ENCODE measurements at places on chromosomes 16 and 17. TPM values are rescaled to one million over a fixed set of nuclear protein-coding genes. Genes with fewer than 3 reads are reported as not detected.

TPSG1 gene
- 0.19 TPM for total RNA-seq

TNP2 gene
- not detected for total RNA-seq

DNAI2 gene
- total RNA-seq = not detected

USH1G gene
- total RNA-seq = not detected

COG8 gene
- 22.0 TPM for total RNA-seq

DNA sequence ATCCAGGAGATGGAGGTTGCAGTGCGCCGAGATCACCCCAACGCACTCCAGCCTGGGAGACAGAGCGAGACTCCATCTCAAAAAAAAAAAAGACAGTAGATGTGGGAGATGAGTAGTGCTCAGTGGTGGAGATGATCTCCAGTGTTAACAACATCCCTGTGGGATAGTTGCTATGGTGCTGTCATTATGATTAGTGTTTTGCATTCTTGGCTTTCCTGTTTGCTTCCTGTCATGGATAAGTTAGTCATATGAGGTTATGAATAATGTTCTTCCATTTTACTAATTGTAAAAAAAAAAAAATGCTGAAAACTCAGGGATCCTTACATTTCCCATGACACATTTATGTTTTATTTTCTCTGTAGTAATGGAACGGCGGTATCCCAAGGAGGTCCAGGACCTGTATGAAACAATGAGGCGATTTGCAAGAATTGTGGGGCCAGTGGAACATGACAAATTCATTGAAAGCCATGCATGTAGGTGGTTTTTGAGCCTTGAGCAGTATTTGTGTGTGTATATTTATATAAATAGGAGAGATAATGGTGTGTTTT is 24.5 kb upstream of the DUSP14 start:
- DNase-seq = no peak

DNA sequence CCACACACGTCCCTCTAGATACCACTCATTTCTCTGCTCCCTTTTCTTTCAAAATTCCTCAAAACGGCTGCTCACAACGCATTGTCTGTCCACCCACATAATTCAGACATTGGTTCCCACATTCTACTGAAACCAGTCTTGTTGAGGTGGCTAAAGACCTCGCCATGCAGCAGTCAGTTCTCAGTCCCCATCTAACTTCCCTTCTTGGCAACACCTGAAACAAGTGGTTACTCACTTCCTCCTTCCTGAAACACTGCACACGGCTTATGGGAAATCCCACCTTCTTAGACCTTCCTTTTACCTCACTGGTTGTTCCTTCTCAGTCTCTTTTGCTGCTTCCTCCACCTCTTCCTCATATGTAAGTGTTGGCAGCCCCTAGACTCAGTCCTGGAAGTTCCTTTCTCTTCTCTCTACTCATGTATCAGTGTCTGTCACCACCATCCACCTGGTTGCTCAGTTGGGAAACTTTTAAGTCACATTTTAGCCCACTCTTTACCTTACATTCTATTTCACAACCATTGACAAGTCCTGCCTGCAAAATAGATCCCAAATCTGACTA is 277.1 kb downstream of the CEP112 start:
- no peak for DNase-seq

GRCh38 chr17:37494401-37494831 is 4.7 kb downstream of the DUSP14 start:
- DNase-seq = no peak

GRCh38 chr16:10951026-10951425 is 6.7 kb downstream of the CLEC16A start:
- no peak for DNase-seq

- DNase-seq = no peak
Measured at GRCh38 chr17:76146053-76146851, 5.2 kb upstream of the FOXJ1 start.

GRCh38 chr17:36142235-36142634 is 34.2 kb downstream of the TBC1D3B start:
- DNase-seq = no peak

DNA sequence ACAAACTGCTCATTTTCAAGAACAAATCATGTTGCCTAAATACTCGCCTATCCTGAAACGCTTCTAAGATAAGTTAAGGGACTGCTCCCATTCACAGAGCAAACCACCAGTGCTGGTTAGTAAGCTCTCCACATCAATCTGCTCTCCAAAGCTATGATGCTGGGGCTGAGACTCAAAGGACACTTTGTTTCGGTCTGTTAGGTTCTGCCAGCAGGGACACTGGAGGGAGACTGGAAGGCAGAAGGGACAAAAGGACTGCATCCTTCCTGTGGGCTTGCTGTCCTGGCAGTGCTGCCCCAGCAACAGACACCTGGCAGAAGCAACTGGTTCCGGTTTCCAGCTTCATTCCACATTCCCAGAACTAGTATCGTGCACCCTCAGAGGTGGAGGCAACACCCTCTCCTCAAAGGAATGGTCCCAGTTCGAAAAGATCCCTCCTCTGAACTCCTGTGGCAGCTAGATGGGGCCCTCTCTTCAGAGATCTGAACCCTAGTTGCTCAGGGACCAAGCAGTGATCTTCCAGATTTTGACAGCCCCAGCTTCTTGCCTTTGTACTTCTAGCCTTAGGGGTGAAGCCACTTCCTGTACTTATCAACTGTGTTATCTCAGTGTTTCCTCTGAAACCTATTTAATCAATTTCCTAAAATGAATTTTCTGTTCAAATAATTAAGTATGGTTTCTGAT is 73.4 kb upstream of the GSG1L start:
- DNase-seq = no peak
